ENCODE measurements at places on chromosomes 2 and 18. TPM values are rescaled to one million over a fixed set of nuclear protein-coding genes. Genes with fewer than 3 reads are reported as not detected.

- no peak overlapping the region for H3K27ac ChIP-seq
- H3K27me3 ChIP-seq, result no peaks in the 10 kb centered on the region
- DNase-seq, result peak; percentile 27
- H3K4me3 ChIP-seq, result no peak overlapping the region
- no peaks in the 10 kb centered on the region for H3K36me3 ChIP-seq
- H3K4me1 ChIP-seq, result no peaks in the 10 kb centered on the region
These were observed 50.1 kb downstream of the CIB4 start for GRCh38 chr2:26590980-26591618.

Gene LYG2
- not detected for total RNA-seq

GRCh38 chr2:96276787-96277499 lies 10.9 kb downstream of the CIAO1 start:
- no peaks in the 10 kb centered on the region for H3K27me3 ChIP-seq
- H3K27ac ChIP-seq, result no peak overlapping the region
- H3K4me3 ChIP-seq, result no peak overlapping the region
- DNase-seq, result no peak
- H3K4me1 ChIP-seq, result no peaks in the 10 kb centered on the region
- peaks cover 100% of the 10 kb centered on the region for H3K36me3 ChIP-seq

DNA sequence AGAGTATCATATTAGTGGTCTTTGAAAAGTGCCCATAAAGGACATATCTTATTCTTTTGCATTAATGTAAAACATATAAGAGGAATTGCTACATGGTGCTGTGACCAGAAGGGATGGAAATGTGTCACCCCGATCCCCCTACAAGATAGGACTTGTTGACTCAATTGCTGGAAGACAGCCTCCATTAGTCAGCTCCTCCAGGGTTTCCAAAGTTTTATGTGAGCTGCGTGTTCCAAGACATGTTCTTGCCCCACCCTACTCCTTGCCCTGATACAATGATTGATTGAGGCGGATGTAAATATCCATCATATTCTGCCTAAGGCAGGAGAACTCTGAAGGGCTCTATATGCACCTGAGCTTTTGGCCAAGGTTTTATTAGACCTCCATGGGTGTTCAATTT lies 541.0 kb upstream of the ZEB2 start:
- no peak overlapping the region for H3K4me3 ChIP-seq
- DNase-seq, result no peak
- peaks cover 4% of the 10 kb centered on the region for H3K4me1 ChIP-seq
- H3K36me3 ChIP-seq, result no peaks in the 10 kb centered on the region

- no peak overlapping the region for H3K4me3 ChIP-seq
- no peaks in the 10 kb centered on the region for H3K36me3 ChIP-seq
- no peak for DNase-seq
- H3K4me1 ChIP-seq, result no peaks in the 10 kb centered on the region
These were observed 522 bp upstream of the SRD5A2 start for GRCh38 chr2:31581124-31581795.

Gene SCG2
- 11.1 TPM for total RNA-seq

Gene LOXHD1
- total RNA-seq, result 0.28 TPM

Gene CCDC85A
- 3.5 TPM for total RNA-seq

- H3K36me3 ChIP-seq, result no peaks in the 10 kb centered on the region
- no peaks in the 10 kb centered on the region for H3K4me1 ChIP-seq
- no peak overlapping the region for H3K4me3 ChIP-seq
- no peak overlapping the region for H3K27ac ChIP-seq
- DNase-seq, result no peak
- H3K27me3 ChIP-seq, result peaks cover 11% of the 10 kb centered on the region
These were observed 34.0 kb upstream of the CDK5R2 start for GRCh38 chr2:218925434-218925833.

Gene POTEC
- total RNA-seq, result not detected

- no peaks in the 10 kb centered on the region for H3K27me3 ChIP-seq
- no peaks in the 10 kb centered on the region for H3K36me3 ChIP-seq
- DNase-seq, result peak; percentile 62
- H3K4me3 ChIP-seq, result no peak overlapping the region
- no peak overlapping the region for H3K27ac ChIP-seq
These were observed 19.8 kb downstream of the HDAC4 start for GRCh38 chr2:239380831-239381708.

DNA sequence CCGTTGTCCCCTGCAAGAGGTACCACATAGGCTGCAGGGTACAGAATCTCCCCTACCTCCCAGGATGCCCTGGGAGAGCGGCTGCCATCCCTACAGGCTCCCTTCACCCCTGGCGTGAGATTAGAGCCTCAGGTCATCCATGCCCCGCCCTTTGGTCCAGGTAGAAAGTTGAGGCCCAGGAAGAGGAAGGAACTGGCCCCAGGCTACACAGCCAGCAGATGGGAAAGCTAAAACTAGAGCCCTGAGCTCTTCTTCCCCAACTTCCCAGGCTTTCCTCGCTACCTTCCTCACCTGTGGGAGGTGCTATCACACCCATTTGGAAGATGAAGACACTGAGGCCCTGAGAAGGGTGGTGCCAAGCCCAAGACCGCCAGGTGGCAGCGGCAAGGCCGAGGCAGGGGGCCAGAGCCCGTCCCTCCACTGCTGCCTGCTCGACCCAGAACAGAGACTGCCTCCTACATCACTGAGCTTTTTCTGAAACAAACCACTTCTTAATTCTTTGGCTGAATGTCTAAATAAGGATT lies 25.8 kb downstream of the CIB4 start:
- DNase-seq, result peak; percentile 27
- H3K36me3 ChIP-seq, result no peaks in the 10 kb centered on the region
- H3K4me3 ChIP-seq, result no peak overlapping the region

DNA sequence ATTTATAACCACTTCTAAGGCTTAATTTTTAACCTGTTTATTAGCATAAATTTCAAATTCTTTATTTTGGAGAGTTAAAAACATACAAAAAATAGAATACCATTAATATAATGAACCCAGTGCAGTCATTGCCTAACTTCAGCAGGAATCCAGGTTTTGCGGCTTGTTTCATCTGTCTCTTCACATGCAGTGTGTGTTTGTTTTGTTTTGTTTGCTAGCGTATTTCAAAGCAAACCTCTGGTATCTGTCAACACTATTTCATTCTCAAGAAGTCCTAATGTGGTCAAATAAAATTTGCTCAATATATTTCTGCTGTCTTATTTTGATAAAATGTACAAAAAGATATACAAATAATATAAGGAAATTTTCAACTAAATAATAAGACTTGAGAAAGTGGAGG lies 328.5 kb downstream of the AGPS start:
- no peaks in the 10 kb centered on the region for H3K36me3 ChIP-seq
- H3K27me3 ChIP-seq, result no peaks in the 10 kb centered on the region
- H3K27ac ChIP-seq, result no peak overlapping the region
- H3K4me1 ChIP-seq, result peaks cover 13% of the 10 kb centered on the region
- no peak for DNase-seq
- no peak overlapping the region for H3K4me3 ChIP-seq

DNA sequence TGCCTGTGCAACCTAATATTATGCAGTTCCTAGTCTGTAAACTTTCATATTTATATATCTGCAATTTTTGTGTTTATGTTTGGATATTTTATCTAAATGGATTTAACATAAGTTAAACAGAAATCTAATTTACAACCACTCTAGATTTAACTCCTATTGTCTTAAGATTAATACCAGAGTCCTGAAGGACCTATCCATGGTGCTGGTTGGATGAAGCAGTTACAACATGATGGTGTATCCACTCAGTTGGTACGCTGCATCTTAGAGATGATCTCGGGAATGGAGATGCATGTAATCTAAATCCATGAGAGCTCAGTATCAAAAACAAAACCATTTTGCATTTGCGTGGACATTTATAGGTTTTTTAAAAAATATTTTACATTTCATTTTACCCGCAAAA lies 745.9 kb upstream of the SLC8A1 start:
- no peaks in the 10 kb centered on the region for H3K4me1 ChIP-seq
- H3K4me3 ChIP-seq, result no peak overlapping the region
- DNase-seq, result no peak
- H3K27ac ChIP-seq, result no peak overlapping the region
- no peaks in the 10 kb centered on the region for H3K27me3 ChIP-seq

- H3K27me3 ChIP-seq, result peaks cover 86% of the 10 kb centered on the region
- DNase-seq, result no peak
- H3K36me3 ChIP-seq, result no peaks in the 10 kb centered on the region
- H3K4me3 ChIP-seq, result no peak overlapping the region
These were observed 756 bp downstream of the ADCYAP1 start for GRCh38 chr18:905307-905947.

DNA sequence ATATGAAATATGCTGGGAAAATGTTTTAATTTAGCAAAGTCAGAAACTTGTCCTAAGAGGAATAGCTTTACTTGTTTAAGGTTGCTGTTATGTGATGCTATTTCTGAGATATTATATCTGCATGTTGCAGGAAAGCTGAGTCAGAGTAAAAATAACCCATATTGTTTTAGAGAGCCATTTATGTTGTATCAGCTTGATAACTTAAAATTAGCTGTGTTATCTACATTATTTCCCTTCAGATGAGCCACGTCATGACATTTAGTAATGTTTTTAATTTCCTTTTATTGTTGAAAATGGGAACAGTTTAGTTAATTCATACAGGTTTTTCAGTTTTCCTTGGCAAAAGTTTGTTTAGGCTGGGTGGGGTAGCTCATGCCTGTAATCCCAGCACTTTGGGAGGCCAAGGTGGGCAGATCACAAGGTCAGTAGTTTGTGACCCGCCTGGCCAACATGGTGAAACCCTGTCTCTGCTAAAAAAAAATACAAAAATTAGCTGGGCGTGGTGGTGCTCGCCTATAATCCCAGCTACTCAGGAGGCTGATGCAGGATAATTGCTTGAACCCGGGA lies 55.8 kb downstream of the TTC27 start:
- H3K4me1 ChIP-seq, result no peaks in the 10 kb centered on the region
- no peaks in the 10 kb centered on the region for H3K36me3 ChIP-seq
- H3K27ac ChIP-seq, result no peak overlapping the region
- DNase-seq, result no peak
- H3K4me3 ChIP-seq, result no peak overlapping the region
- no peaks in the 10 kb centered on the region for H3K27me3 ChIP-seq

- peaks cover 15% of the 10 kb centered on the region for H3K36me3 ChIP-seq
- no peak overlapping the region for H3K27ac ChIP-seq
- H3K4me1 ChIP-seq, result no peaks in the 10 kb centered on the region
- no peak for DNase-seq
- H3K27me3 ChIP-seq, result no peaks in the 10 kb centered on the region
- H3K4me3 ChIP-seq, result no peak overlapping the region
These were observed 77.2 kb upstream of the NFU1 start for GRCh38 chr2:69514406-69514805.

DNA sequence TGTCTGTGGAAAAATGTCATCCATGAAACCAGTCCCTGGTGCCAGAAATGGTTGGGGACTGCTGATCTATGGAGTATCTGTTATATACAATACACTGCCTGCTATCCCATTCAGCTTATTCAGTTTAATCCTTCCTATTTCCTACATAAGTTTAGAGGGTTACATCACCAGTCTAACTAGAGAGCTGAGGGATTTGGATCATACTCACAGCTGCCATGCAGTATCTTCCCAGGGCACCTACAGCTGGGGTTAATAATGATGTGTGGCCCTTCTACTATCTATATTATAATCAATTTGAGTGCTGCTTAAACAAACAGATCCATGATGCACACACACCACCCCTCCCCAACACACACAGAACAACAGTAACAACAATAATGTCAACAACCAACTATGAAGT lies 524.0 kb downstream of the LRRTM4 start:
- no peak for DNase-seq
- no peaks in the 10 kb centered on the region for H3K4me1 ChIP-seq
- no peak overlapping the region for H3K4me3 ChIP-seq

DNA sequence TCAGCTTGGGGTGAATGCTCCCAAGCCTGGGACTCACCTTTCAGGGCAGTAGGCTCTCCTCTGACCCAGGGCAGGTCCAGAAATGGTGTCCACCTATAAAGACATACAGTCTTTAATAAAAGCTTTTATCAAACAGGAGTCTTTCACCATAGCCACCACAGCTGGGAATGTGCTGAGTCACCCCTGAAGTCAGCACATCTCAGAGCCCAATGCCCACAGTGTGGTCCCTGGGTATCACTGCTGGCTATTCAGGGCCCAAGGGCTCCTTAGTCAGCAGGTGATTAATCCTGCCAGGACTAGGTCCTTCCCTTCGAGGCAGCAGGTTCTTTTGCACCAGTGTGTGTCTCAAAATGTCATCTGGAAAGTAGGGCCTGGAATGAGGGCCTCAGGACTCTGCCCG lies 181.9 kb downstream of the MEMO1 start:
- no peaks in the 10 kb centered on the region for H3K36me3 ChIP-seq
- no peaks in the 10 kb centered on the region for H3K4me1 ChIP-seq
- no peaks in the 10 kb centered on the region for H3K27me3 ChIP-seq
- DNase-seq, result no peak

Gene SPATA3
- total RNA-seq, result not detected

- H3K27ac ChIP-seq, result no peak overlapping the region
- no peak overlapping the region for H3K4me3 ChIP-seq
- no peaks in the 10 kb centered on the region for H3K36me3 ChIP-seq
- no peak for DNase-seq
- no peaks in the 10 kb centered on the region for H3K27me3 ChIP-seq
These were observed 168.7 kb upstream of the HDAC4 start for GRCh38 chr2:239569401-239570090.

Gene GPR39
- total RNA-seq, result 0.71 TPM

DNA sequence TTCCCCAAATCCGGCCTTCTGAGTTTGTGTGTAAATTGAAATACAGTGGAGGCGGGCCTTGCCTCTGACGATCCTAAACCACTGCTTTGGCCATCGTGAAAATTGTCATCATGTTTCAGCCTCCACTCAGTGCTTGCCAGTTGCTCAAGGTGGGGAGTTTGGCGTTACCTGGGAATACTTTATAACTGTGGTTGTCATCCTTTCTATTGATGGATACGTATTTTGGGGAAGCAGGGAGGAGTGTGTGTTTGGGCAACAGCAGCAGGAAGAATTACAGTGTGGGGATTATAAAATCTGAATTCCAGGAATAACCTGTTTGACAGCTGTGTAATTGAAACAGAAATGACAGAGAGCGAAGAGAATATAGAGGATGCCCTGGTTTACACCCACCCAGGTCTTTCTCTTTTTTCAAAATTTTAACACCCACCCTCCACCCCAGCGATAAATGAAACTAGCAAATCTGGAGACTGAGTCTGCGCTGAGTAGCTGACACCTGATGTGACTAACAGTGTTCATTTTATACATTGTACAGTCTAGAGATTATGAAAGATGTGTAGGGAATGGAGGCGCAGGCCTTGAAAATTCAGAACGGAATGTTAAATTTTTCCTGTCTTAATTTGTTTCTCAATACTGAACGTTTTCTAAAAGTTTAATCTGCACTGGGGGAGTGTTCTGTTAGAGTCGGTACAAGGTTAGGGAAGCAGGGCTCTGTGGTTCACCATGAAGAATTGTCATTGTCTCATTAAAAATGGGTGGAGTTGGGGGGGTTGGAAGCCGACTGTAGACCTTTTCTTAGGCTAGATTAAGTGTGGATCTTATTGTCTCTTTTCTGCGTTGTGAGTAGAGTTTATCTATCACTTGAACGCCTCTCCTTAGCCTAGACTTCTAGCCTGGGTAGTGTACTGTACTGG lies 1.6 kb downstream of the MAP4K4 start:
- no peaks in the 10 kb centered on the region for H3K36me3 ChIP-seq
- peak overlapping the region; percentile 50 for H3K4me3 ChIP-seq
- no peak for DNase-seq
- H3K4me1 ChIP-seq, result peaks cover 32% of the 10 kb centered on the region
- H3K27ac ChIP-seq, result peak overlapping the region; percentile 90

Gene CEP192
- total RNA-seq, result 24.1 TPM
